ENCODE measurements at places on chromosomes 1 and 21. TPM values are rescaled to one million over a fixed set of nuclear protein-coding genes. Genes with fewer than 3 reads are reported as not detected.

DNA sequence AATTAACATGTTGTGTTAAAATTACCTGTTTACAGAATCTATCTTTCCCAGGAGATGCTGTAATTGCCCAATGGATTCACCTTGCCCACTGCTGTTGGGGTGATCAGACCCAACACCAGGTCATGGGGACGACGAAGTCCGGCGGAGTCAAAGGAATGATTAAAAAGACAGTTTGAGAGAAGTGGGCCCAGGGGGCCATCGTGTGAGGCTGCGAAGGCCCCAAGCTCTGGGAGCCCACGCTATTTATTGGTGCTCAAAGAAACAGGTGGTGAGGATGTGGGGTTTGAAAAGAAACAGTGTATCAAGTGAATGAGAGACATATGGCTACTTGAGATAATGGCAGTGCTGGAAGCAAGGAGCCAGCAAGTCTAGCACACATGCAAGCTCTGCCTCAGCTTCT, 16.3 kb upstream of the L1TD1 start:
- DNase-seq: no peak

- no peak for DNase-seq
These were observed 558.8 kb downstream of the KCNT2 start for GRCh38 chr1:196049407-196049806.

PTGER3 gene
- 0.08 TPM for polyA plus RNA-seq

GRCh38 chr1:198679535-198680173, 40.8 kb downstream of the PTPRC start:
- no peak for DNase-seq

DNA sequence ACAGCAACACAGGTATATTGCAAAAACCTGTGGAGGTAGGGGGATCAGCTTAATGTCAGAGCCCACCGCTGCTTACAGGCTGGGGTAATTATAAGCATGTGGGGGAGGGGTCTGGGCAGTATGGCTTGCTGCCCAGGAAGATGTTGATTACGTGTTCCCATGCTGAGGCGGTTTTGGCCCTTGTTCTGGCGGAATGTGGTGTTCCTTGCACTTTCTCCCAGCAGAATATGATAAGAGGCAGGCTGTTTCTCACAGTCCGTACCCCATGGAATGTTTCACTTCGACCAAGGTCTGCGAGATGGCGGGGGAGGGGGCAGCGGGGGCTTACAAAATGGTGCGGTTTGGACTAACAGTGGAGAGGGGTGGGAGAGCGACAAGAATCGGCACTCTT, 9.8 kb upstream of the HPCAL4 start:
- peak; percentile 59 for DNase-seq

GRCh38 chr1:162389021-162389818, 7.7 kb downstream of the C1orf226 start:
- peak; percentile 3 for DNase-seq

TDRD10 gene
- 0.27 TPM for polyA plus RNA-seq

DNA sequence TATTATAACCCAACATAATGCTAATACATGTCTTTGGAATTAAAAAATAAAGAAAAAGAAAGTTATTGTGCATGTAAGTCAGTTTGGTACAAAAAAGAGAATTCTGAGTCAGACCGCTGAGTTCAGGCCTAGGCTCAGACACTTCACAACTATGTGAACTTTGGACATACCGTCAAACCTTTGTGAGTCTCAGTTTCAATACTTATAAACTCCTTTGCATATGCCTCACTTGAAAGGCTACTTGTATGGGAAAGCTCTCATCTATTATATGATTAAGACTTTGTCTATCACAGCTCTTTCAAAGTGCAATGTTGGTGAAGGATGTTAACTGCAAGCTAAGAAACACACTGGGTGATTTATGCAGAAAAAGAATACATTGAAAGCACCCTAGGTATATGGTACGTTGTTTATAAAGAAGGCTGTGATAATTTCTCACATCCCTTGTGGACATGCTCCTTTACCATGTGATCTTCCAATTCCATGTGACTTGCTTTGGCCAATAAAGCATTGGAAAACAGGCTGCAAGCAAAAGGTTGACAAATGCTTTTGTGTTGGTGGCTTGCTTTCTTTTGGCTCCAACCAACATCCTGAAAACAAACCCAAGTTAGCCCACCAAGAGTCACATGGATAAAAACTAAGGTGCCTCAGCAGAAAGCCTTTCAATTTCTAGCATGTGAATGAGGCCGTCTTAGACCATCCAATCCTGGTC, 49.6 kb downstream of the INTS7 start:
- DNase-seq: no peak

CELA2B gene
- polyA plus RNA-seq: not detected

MIXL1 gene
- polyA plus RNA-seq: not detected

All from brain (organoid and tissue), 16 donors.